ENCODE measurements at places on chromosomes 7 and 10. TPM values are rescaled to one million over a fixed set of nuclear protein-coding genes. Genes with fewer than 3 reads are reported as not detected.
A peak's percentile ranks its signal among the peaks of the same experiment; 100 is the strongest.

DNA sequence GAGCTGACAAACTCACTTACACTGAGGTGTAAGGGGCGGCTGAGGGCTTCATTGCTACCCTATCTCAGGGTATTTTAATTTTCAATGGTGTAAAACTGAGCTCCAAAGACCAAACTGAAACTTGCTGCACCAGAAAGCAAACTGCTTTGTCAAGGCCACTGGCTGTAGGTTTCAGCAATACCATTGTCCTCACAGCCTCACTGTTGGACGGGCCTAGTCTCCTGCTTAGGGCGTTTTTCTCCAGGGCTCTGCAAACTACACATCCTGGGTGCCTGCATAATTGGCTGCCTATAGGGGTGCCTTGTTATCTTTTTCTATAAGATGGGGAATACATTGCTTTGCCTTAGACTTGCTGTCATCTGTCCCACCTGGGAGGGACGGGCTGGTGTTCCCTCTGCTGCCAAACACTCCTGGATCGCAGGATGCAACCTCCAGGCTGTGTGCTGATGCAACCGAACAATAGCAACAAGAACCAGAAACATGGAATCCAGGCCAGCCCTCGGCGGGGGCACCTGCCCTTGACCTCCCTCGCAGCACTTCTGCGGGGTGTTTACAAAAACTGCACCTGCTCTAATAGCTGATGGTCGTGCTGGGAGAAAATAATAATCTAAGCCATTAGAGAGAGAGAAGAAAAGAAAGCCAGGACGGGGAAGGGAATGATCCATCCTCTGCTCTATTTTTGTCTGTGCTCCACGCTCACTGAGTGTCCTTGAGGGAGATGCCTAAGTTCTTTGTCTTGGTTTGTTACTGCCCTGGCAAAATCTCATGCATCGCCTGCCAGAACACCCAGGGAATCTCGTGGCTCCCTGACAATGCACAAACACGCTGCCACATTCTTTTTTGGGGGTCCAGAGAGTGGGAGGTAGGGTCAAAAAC, 104.5 kb downstream of the GALNT17 start:
- no peak for DNase-seq

GRCh38 chr7:85710960-85711359, 524.1 kb upstream of the SEMA3D start:
- DNase-seq, result no peak

DNA sequence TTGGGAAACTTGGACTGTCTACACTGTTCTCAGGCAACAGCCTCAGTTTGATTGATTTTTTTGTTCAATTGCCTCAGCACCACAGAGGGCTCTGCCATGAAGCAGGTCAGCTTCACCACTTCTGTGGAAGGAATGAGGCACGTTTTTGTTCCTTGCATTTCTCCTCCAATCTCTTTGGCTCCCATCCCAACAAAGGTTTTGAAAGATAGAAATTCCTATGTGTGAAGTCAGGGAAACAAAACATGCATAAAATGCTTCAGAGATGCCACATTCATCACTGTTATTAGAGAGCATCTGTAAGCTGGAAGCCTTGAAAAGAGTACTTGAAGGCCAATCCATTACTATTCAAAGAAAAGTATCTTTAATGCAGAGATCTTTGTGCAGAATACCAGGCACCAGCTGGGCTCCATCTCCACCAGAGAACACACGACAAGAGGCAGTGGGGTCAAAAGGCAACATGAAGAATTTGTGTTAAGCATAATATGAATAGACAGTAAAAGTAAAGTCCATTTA, 249.1 kb upstream of the LYZL1 start:
- peak; percentile 80 for DNase-seq

Gene OR2AE1
- not detected for total RNA-seq

GRCh38 chr7:135645296-135645904, 16.9 kb upstream of the STMP1 start:
- peak; percentile 64 for DNase-seq

DNA sequence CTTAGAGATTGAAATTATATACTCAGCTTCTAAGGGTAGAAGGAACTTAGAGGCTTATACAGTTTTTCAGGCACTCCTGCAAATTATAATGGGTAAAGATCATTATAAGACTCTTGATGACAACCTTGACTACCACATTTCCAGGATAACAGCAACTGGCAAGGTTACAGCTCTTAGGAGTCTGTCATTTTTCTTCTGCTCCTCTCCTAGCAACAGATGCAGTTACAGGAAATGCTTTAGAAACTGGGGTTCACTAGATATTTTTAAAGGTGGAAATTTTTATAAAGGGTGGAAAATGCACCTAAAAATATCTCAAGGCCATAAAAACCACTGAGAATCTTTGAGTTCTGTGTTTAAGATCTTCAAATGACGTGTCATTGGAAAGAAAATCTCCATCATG, 185.8 kb downstream of the RELN start:
- DNase-seq, result no peak

DNA sequence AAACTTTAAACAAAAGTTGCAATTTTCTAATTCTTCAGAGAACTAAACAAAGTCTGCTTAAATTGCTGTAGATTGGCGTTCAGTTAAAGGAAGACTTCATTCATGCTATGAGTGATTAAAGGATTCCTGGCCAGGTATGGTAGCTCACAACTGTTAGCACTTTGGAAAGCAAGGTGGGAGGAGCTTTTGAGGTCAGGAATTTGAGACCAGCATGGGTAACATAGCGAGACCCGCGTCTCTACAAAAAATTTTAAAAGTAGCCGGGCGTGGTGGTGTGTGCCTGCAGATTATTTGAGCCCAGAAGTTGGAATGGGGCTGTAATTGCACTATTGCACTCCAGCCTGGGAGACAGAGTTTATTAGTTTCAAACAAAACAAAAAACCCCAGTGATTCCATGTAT, 13.5 kb upstream of the SCRN1 start:
- DNase-seq, result no peak

DNA sequence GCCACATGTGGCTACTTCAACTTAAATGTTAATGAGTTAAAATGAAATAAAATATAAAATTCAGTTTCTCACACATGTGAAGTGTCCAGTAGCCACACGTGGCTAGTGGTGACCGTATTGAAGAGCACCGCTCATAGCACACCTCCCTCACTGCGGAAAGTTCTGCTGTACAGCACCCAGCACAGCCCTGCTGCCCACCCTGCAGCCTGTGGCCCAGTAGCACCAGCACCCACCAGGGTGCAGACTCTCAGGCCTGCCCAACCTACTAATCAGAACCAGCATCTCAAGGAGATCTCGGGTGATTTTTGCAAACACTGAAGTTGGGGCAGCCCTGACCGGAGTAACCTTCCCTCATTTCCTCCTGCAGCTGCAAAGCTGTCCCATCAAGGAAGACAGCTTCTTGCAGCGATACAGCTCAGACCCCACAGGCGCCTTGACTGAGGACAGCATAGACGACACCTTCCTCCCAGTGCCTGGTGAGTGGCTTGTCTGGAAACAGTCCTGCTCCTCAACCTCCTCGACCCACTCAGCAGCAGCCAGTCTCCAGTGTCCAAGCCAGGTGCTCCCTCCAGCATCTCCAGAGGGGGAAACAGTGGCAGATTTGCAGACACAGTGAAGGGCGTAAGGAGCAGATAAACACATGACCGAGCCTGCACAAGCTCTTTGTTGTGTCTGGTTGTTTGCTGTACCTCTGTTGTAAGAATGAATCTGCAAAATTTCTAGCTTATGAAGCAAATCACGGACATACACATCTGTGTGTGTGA, 162.8 kb upstream of the LANCL2 start:
- no peak for DNase-seq

DNA sequence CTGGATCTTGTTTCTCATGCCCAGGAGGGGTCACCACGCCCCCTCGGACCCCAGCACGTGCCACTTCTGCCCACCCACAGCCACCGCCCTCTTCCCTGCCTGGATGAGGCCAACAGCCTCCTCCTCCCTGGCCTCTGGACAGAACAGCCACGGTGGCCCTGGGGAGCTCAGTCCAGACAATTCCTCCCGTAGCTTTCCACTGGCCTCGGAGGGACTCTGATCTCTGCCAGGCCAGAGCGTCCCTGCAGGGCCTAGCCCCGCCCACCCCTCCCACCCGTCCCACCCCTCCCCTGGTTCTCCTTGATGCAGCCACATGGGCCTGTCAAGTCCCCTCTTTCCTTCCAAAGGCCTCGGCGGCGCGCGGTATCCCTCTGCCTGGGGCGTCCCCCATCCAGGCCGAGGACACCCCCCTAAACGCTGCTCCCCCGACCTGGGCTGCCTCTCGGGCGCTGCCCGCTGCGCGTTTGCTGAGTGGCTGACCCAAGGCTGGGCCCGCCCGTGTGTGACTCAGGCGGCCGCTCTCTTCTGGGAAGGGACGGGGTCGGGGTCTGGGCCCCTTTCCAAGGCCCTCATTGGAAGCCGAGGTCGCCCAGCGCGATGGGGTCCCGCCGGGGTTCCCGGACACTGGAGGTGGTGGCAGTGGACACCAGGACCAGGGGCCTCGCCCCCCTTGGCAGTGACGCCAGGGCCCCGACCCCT, 557 bp downstream of the TMEM120A start:
- DNase-seq, result peak; percentile 76

DNA sequence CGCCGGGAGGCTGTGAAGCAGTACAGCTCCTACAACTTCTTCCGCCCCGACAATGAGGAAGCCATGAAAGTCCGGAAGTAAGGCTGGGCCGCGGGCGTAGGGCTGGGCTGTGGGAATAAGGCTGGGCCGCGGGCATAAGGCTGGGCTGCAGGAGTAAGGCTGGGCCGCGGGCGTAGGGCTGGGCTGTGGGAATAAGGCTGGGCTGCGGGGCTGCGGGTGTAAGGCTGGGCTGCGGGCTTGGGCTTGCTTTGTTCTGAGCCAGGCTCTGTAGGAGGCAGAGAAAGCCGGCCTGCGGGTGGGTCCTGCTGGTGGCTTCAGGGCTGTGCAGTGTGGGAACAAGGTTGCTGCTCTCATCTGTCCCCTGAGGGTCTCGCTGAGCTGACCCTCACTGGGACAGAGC, 12.5 kb downstream of the PFKFB3 start:
- no peak for DNase-seq

GRCh38 chr7:52831321-52831720, 204.1 kb upstream of the POM121L12 start:
- DNase-seq, result no peak

- no peak for DNase-seq
Observed at GRCh38 chr7:43385856-43386255, 197.1 kb upstream of the STK17A start.

GRCh38 chr7:47488969-47489342, 93.0 kb downstream of the TNS3 start:
- DNase-seq, result peak; percentile 87

Gene ZNF804B
- total RNA-seq, result under 0.01 TPM

DNA sequence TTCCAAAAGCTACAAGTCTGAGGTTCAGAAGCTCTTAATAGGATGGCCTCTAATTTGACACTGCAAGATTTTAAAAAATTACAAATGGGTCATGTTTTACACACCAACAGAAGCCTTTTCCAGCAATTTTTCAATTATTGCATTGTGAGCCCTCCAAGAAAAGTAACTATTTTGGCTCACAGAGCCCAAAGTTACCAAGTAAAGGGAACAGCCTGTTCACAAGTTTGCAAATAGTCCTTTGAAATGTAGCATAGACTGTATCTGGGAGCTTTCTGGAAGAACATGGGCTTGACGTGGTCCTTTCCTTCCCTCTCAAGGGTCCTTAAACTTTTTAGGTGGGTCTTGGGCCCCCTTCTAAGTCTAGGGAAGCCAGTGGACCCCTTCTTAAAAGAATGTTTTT, 1.3 kb upstream of the GDF10 start:
- DNase-seq, result no peak

Gene RAMP3
- not detected for total RNA-seq

GRCh38 chr10:129761981-129762956, 201.8 kb downstream of the EBF3 start:
- DNase-seq, result no peak

DNA sequence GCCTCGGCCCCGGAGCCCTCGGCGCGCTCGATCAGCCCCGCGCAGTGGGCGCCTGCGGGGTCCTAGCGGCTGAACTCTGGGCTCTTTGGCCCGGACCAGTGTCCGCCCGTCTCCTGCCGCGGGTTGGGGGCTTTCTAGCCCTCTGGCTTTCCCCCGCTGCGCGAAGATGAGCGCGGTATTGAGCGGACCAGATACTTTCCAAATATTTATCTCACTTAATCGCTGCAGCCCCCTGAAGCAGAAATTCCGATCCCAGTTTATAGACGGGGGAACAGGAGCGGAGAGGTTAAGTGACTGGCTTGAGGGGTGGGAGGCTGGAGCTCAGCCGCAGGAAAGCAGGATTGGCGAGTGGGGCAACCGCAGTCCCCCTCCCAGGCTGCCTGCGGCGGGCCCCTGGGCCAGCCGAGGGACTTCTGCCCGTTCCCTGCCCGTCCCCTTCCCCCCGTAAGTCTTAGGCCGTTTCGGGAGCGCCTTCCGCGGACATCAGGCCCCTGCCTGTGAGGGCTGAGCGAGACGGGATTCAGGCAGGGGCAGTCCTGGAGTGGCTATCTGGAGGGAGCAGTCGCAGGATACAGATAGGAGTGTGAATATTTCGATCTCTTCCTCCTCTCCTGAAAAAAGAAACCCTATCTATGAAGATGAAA, 565 bp downstream of the STRIP2 start:
- peak; percentile 22 for DNase-seq

DNA sequence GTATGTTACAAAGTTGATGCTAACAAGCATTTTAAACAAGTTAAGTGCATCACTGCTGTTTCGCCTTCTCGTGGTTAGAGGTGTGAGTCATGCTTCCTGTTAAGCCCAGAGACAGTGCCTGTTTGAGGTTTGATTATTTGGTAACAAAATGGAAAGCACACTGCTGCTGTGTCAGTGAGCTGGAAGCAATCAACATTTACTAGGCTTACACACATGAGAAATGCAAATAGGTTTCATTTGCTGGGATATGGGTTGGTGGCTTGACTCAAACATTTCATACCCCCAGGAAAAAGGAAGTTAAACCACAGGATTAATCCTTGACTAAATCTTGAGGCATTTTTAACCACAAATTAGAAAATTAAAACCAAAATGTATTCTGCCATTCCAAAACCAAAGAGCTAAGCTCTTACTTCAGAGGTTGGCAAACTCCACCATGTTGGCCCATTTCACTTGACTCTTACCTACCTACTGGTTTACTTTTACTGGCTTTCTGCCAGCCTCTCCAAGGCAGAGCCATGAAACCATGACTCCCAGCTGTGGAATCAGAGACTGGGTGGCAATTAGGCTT, 139.2 kb downstream of the ETV1 start:
- peak; percentile 99 for DNase-seq

DNA sequence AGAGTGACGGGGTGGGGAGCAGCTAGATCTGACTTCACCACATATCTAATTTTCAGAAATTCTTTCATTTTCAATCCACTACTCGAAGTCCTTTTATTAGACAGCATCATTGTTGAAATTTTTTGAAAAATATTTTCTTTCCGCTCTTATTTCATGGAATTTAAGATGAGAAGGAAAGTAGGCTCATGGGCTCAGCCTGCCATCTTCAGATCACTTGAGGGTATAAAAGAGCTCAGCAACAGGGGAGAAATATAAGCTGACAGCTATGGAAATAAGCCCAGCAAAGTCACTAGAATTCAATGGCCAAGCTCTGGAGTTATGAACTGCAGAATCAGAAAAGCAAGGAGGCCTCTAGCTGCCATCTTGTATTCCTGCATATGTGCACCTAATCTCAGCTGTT, 389.1 kb downstream of the XPNPEP1 start:
- DNase-seq, result no peak

DNA sequence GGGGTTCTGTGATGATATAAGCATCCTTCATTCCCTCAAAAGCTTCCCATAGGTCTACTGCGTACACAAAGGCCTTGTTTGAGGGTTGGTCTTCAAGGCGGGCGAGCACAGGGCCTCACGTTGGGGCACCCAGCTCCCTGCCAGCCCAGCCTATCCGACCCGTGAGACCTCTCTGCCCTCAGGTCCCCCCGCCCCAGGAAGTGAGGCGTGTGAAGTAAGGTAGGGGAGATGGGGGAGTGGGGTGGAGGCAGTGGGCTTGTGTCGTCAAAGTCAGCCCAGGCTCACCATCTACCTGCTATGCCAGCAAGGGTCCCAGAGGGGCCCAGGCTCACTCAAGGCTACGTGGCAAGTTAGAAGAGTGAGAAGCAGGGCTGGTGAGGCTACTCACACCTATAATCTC, 47.6 kb upstream of the ELFN1 start:
- DNase-seq, result no peak
